Stimulated activated CD4-positive, alpha-beta T cell treated with anti-CD3 and anti-CD28 coated beads, TNF-alpha, amount 100 ng/mL, for 1 hour (primary cell): ENCODE measurements at places on chromosomes 2 and 18.

- DNase-seq = no peak
Observed at GRCh38 chr18:56322406-56322805, 316.0 kb downstream of the TXNL1 start.

DNA sequence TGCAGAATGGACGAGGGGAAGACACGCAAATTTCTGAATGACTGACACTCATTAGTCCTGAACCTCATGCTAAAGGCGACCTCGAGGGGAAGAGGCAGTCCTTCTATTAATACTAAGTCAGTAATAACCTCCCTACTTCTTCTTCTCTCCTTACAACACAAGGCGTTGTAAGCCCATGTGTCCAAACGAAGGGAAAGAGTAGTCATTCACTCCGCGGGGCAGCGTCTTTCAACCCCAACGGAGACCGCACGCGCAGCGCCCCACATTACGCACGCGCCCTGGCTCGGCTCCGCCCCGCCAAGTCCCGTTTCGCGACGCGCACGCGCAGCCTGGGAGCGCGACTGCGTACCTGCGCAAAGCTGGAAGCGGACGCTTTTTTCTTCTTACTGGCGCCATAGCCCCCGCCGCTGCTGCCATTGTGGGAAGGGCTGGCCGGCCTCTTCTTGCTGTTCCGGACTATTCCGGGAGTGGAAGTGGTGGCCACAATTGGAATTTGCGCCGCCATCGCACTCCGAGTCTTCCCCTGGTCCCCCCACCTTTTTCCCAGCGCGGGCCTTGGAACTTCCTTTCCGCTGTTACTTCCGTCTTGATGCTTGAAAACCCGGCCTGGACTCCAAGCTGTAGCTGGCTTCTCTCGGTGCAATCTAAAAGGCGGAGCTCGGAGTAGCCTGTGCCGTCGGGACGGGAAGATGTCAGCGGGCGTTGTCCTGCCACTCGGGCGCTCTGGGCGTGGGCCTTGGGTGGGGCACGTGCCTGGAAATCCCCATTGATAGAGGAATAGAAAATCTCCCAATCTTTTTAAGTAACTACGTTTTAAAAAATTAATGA lies at the start of gene INO80C:
Gene INO80C, minus strand, starts transcription at position 591 of the 828 bp plus-strand sequence. Its CDS starts 86 bp downstream, at position 505.
- DNase-seq = peak; percentile 89

DNA sequence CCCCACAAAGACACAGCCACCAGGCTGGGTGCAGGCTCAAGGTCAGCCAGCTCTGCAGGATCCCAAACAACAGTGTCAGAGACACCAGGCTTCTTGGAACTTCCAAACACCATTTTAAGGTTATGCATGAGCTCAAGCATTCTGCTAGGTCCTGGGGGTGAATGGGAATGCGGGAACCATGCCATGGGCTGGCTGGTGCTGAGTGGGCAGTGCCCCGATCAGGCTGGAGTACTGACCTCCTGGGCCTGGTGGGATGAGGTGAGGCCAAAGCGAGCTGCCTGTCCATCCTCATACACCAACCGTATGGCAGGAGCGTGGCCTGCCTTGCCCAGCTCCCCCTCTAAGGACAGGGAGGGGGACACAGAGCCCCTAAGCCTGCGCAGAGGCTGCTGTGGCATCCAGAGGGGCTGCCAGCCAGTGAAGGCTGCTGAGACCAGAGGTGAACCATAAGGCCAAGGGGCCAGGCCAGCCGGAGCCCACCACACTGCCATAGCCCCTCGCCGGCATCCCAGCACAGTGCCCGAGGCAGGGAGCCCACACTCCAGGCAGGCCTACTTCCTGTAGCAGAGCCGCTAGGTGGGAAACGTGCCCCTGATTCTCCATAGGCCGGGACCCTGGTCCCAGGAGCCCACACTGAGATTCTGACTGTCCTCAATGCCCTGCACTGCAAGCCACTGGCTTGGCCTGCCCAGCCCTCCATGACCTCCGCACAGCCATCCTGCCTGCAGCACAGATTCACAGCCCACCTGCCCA lies 135.0 kb downstream of the HDAC4 start:
- DNase-seq = no peak

- DNase-seq = no peak
Observed at GRCh38 chr2:240794178-240794721, 25.8 kb downstream of the KIF1A start.

GRCh38 chr18:42534313-42534712 lies 579.3 kb downstream of the PIK3C3 start:
- no peak for DNase-seq

- no peak for DNase-seq
Observed at GRCh38 chr2:158049129-158049855, 52.4 kb upstream of the UPP2 start.

DNA sequence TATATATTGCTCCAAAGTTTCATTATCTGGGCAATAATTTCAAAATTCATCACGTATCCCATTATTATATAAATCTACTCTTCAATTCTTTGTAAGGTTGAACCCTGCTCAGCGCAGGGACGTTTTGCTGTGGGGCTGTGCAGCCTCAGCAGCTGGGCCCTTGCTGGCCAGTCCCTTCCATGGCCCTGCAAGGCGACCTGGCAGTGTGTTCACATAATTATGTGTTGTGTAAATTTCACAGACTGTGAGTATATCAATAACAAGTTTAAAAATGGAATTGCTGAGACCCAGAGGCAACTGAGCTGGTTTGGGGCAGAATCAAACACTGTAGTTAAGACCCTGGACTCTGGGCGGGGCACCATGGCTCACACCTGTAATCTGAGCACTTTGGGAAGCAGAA lies 16.1 kb upstream of the MAL start:
- DNase-seq = no peak

DNA sequence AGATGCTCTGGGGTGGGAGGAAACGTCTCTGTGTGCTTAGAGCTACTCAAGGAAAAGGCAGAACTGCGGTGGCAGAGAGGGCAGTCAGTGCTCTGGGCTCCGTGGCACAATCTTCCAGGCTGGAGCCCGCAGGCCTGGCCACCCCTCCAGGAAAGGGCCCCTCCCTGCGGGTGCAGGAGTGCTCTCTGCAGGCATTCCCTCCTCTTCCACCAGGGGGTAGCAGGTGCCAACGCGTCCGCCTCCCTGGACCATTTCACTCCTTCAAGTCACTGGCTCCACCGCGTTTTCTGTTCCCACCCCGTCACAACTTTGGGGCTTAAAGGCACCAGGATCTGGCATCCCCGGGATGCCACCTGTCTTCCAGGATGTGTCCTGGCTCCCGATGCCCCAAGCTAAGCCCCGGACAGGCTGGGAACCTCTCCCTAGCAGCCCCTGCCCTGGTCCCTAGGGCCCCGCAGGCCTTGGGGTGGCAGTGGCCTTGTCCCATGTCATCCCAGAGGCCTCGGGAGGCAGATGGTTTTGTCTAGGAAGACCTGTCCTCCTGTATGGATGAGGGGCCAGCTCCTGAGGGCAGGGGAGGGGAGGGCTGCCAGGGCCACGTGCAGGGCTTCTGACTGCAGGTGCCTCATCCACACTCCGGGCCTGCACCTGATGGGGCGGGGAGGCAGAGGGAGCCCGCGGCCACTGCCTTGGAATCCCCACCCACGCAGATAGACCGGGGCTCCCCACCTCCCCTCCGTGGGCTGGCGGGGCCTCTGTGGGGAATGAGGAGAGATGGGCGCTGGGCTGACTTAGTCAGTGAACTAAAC lies 26.4 kb downstream of the KCNIP3 start:
- DNase-seq = no peak

DNA sequence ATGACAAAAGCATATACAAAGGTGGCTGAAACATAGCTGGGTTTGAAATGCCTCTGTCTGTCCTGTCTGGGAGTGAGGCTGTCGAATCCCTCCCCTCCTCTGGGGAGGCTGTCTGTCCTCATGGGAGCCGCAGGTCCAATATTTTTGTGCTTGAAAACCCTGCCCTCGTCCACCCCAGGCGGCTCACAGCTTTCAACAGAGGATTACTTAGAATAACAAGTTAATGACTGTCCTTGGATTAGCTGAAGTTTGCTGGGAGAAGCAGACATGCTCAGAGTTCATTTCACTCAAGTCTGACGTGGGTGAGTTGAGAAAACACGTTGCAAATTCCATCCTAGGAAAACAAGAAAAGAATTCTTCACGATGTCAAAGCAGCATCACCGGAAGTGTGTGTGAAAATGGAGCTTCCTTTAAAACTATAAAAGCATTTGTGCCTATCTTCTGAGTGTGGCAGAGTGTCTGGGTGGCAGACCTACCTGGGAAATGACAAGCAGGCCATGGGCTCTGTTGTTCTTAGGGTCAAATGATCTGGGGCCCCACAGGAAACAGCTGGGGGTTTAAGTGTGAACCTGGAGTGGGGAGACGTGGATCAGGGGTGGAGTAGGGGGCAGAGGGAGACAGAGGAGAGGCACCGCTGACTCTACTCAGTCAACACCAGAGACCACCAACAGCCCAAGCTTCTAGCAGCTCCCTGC lies 77.1 kb downstream of the DDX1 start:
- DNase-seq = no peak

- DNase-seq = no peak
Observed at GRCh38 chr2:170047331-170048065, 130.4 kb upstream of the MYO3B start.

DNA sequence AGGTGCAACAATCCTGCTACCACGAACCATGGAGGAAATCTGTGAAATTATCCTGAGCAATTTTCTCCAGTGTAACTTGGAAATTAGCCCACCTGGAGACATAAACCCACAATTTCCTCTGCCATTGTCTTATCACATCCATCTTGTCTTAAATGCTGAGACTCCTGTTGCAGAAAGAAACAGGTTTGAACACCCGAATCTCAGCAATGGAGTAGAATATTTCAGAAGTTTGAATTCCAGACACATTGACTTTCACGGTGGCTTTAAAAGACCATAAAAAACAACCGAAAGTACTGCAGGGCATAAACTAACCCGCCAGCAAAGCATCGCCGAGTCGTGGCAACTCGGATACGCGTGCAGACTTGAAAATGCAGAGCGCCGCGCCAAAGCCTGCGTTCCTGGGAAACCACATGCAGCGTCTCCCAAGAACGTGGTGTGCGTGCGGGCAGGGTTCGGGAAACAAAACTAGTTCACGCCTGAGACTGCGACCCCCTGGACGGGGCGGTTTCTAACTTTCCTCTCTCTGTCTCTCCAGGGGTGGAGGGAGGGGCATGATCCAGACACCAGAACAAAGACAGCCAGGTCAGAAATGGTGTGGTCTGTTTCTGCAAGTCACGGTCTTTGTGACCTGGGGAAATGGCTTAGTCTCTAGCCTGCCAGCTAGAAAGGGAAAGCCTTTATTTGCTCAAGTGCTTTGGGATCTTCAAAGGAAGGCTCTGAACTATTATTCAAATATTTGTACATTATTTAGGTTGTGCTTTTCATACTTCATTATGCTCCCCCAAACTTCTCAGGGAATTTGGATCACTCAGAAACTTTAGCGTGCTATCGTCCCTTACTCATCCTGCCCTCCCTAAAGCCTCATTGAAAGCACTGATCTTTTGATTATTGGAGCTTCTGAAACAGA lies 26.9 kb upstream of the KCTD1 start:
- no peak for DNase-seq

GRCh38 chr2:128324897-128325410 lies 6.3 kb upstream of the HS6ST1 start:
- DNase-seq = no peak

DNA sequence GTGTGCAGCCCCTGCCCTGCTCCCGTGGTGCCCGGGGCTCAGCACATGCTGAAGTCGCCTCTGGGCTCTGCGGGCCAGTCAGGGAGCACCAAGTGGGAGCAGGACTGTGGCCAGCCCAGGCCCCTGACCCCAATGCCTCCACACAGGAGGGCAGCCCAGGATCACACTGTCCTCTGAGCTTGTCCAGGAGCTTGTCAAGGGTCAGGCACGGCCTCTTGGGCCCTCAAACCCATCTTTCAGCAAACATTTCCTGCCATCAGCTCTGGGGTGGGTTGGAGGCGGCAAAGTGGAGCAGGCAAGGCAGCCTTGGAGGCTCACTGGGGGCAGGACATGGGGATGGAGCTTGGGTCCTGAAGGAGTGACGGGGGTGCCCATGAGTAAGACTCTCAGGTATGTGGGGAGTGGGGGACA lies 10.3 kb downstream of the SNED1 start:
- no peak for DNase-seq

DNA sequence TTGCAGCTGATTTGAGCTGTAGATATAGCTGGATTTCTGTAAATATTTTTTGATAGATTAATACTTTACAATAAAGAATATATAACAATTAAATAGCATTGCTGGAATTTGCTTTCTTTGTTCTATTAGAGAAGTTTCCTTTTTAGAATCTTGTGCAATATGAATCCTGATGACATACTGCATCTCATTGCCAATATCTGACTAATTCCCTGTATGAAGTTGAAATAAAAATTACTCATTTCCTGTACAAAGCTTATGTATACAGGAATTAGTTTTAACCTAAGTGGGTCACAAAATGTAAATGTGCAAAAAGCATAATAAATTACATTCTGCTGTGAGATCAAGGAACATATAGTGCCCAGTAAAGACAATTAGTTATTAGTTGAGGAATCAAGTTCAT lies 72.8 kb upstream of the TMEFF2 start:
- no peak for DNase-seq

GRCh38 chr2:74036450-74037195 lies 51.9 kb downstream of the TET3 start:
- no peak for DNase-seq

DNA sequence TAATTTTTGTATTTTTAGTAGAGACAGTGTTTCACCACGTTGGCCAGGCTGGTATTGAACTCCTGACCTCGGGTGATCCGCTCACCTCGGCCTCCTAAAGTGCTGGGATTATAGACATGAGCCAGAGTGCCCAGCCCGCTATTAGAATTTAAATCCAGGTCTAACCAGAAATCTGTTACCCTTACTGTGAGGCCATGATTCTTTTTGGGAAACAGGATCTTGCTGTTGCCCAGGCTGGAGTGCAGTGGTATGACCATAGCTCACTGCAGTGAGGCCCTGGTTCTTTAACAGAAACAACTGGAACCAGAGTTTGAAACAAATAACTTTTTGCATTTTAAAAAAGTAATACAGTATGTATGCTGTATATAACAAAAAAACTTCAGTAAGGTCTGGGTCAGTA lies 75.7 kb downstream of the NOL10 start:
- no peak for DNase-seq

GRCh38 chr2:236984046-236984445 lies 101.6 kb upstream of the COPS8 start:
- no peak for DNase-seq

DNA sequence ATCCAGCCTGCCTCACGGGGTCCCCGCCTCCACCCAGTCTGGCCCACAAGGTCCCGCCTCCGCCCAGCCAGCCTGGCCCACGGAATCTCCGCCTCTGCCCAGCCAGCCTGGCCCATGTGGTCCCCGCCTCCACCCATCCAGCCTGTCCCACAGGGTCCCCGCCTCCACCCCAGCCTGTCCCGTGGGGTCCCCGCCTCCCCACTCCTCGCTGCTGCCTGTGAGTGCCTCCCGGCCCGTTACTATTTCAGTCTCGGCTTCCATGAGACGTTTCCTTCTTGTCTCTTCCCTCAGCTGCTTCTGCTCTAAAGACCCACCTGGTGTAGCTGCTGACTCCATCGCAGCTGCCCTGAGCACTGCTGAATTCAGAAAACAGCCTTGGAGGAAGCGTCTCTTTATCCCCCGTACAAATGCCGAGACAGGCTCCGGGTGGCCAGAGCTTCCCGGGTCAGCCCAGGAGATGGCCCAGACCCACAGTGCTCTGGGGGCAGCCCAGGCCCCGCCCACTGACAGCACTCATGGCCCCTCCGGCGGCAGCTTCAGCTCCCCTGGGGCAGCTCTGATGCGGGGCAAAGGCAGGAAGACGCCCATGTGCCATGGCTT lies 69.8 kb downstream of the NFATC1 start:
- DNase-seq = no peak

GRCh38 chr2:139020287-139020686 lies 240.1 kb upstream of the NXPH2 start:
- DNase-seq = no peak

- no peak for DNase-seq
Observed at GRCh38 chr2:40421631-40422297, 30.1 kb downstream of the SLC8A1 start.

GRCh38 chr2:11889101-11889850 lies 142.8 kb downstream of the LPIN1 start:
- no peak for DNase-seq
